ENCODE measurements at places on chromosomes 1 and 21. TPM values are rescaled to one million over a fixed set of nuclear protein-coding genes. Genes with fewer than 3 reads are reported as not detected.

- DNase-seq, result no peak
Observed at GRCh38 chr1:42841010-42841409, 5.4 kb upstream of the ZNF691 start.

The THEMIS2 gene
- 5.6 TPM for total RNA-seq

DNA sequence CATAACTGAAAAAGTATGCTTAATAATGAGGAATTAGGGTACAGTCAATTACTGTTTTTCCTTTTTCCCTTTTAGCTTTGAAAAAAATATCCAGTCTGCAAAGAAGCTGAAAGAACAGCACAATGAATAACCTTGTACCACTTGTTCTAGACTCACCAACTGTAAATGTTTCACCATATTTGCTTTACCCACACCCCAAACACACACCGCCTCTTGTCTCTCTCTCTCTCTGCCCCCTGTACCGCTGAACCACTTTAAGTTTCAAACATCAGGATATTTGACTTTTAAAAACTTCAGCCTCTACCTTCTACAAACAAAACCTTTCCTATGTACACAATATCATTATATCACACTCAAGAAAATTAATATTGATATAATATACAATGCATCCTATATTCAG is 197.1 kb downstream of the COP1 start:
- DNase-seq, result no peak

- no peak for DNase-seq
Observed at GRCh38 chr1:203354246-203354645, 3.3 kb upstream of the FMOD start.

GRCh38 chr1:226428348-226428747 is 20.5 kb upstream of the PARP1 start:
- no peak for DNase-seq

DNA sequence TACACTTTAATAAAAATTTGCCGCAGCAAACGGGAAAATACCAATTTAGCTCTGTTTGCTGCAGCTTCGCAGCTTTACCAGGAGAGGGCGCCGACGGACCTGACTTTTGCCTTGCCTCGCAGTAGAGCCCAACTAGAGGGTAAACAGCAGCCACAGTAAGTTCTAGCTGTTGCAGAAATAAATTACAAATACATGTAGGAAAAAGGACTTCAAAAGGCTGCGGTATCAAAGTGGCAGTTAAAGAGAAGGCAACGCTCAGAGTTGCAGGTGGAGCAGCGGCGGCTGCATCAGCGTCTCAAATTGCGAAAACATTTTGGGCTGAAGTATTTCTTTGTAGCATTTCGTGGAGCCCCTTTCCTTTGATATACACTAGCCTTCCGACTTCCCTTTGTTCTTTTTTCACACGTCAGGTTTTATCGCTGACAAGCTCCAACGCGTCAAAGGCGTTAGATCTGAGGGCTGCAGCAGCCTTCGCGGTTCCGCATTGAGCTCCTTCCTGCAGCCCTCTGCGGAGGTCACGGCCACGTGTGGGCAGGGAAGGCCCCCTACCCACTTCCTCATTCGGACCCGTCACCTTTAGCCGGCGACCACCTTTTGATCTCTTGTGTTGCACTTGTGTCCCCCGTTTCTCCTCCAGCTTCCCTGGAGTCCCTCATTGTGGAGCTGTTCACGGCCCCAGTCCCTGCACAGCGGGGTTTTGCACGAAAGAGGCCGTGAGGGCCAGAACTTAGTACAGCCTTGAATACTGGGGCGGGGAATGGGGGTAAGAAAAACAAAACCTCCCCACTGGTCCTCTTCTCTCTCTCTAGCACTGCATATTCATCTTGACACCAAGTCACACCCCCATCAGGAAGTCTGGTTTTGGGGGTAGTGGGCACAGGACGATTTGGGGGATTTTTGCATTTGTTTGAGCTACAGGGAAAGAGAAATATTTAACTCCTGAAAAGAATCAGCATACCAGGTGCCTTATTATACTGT is 72.8 kb downstream of the S1PR1 start:
- DNase-seq, result no peak

The IVL gene
- 213 TPM for total RNA-seq

The KIAA1614 gene
- total RNA-seq, result 1.8 TPM

GRCh38 chr1:6417961-6418667 is 1.6 kb downstream of the HES2 start:
- DNase-seq, result no peak

The SAMSN1 gene
- 0.98 TPM for total RNA-seq

DNA sequence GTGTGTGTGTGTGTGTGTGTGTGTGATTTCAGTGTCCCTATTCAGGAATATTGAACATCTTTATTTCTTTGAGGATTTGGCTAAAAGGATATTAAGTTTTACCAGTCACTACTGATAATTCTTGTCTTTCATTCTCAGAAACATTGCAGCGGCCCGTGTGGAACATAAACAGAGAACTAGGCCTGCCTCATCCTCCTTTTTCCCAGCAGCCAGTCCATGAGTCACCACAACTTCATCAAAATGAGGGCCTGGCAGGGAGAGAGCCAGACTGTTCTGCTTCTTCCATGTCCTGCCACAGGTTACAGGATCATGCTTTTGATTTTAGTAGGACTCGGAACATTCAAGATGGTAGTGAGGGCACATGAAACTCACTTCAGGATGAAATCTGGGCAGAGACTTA is 50.7 kb downstream of the LRIG2 start:
- DNase-seq, result no peak

The SLC26A9 gene
- 5.7 TPM for total RNA-seq

GRCh38 chr1:229226796-229227195 is 44.1 kb upstream of the RAB4A start:
- no peak for DNase-seq

The KCNK1 gene
- total RNA-seq, result 7.5 TPM

DNA sequence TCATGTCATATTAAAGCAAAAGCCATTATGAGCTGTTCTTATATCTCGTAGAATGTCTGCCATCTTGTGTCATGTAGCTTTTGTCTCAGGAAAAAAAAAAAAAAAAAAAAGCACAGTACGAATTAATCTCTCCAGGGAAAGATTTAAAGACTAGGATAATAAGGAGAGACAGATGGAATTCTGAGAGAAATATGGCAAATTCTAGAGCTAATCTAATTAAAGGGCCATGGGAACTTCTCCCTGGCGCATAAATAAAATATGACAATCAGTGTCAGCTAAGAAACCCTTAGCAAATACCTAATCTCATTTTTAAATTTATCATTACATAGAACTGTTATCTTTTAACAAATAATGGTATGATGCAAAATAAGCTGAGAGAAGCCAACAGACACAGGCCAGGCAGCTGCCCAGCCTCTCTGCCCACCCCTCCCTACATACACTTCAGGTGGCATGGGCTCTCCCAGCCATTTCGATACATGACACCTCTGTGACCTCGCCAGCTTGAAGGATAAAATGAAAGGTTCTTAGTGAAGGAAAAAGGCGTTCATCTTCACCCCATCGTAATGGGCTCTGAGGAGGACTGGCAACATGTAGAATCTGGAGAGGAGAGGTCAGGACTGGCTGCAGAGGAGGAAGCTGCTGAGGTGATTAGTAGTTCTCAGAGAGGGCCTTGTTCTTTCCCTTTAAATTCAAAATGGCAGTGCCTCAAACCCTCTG is 39.8 kb downstream of the DISC1 start:
- no peak for DNase-seq

The RCC1 gene
- 21.3 TPM for total RNA-seq

DNA sequence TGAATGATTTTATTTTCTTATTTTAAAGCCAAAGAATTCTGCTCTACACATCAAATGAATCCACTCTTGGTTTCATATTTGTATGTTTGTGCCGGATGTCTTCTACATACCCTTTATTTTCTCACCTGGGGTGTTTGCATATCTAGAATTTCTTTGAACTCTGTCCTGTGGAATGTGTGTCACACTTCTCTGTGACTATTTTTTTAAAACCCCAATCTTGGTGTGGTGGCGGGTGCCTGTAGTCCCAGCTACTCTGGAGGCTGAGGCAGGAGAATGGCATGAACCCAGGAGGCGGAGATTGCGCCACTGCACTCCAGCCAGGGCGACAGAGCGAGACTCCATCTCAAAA is 35.4 kb downstream of the CENPF start:
- DNase-seq, result no peak

The AIRE gene
- total RNA-seq, result not detected

The ATP1A4 gene
- not detected for total RNA-seq

The MUTYH gene
- total RNA-seq, result 22.1 TPM

GRCh38 chr1:17668624-17669175 is 86.4 kb upstream of the ACTL8 start:
- no peak for DNase-seq

The TLCD4 gene
- total RNA-seq, result 5.5 TPM

The TNFRSF25 gene
- 67.4 TPM for total RNA-seq

The PAPPA2 gene
- 0.36 TPM for total RNA-seq

The GPR157 gene
- total RNA-seq, result 38.9 TPM

DNA sequence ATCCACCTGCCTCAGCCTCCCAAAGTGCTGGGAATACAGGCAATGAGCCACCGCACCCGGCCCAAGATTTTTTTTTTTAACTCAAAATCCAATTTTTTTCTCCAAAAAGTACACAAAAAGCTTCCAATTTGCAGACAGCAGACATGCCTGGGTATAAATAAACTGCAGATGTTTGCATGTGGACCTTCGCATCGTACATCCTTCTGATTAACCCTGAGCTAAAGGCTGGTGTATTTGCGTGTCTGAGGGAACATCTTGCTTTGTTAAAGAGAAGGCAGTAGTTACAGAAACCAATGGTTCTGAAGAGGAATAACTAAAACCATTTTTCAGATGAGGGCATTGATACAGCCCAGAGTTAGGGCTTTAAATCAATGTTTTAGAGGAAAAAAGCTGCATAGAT is 12.7 kb downstream of the BCAR3 start:
- DNase-seq, result no peak

Data from suprapubic skin (tissue), 4 donors.